ENCODE measurements at places on chromosomes 16 and 17.

GRCh38 chr16:65176603-65177002 is 54.7 kb upstream of the CDH11 start:
- no peak for DNase-seq

DNA sequence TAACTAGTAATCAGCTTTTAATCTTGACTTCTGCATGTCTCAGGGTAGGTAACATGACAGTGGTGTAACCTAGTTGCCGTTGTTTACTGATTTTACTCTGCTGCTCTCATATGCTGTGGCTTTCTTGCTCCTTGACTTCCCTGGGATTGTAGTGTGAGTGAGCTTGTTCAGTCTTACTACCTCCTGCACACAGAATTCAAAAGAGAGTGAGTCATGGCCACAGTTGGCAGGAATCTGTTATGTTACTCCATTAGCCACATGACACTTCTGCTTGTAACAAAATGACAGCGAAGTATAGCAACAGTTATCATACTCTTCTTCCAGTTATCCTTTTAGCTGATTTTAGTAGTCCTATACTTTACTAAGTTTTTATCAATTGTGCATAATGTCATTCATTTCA is 18.8 kb downstream of the TNRC6A start:
- no peak for DNase-seq

DNA sequence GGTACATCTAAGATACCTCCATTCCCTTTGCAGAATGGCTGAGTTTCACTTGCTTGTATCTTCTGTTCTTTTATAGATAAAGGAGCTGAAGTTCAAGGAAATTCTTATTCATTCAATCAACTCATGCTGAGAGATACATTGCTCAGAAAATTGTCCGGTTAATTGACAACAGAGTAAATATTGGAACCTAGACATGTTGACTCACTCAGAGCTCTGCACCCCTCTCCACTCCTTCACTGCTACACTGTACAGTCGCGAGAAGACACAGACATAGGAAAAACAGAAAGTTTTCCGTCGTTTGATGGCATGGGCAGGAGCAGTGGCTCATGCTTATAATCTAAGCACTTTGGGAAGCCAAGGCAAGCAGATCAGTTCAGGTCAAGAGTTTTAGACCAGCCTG is 690.5 kb upstream of the SOX9 start:
- DNase-seq: no peak

DNA sequence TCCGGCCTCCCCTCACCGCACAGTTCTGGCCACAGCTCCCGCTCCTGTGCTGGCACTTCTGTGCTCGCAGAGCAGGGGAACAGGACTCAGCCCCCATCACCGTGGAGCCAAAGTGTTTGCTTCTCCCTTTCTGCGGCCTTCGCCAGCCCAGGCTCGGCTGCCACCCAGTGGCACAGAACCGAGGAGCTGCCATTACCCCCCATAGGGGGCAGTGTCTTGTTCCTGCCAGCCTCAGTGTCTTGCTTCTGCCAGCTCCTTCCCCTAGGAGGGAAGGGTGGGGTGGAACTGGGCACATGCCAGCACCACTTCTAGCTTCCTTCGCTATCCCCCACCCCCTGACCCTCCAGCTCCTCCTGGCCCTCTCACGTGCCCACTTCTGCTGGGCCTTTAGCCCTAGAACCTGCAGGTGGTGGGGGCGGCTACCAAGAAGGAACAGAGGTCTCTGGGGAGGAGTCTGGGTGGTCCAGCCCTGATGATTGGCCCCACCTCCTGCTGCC is 645 bp upstream of the ELMO3 start:
- DNase-seq: no peak

DNA sequence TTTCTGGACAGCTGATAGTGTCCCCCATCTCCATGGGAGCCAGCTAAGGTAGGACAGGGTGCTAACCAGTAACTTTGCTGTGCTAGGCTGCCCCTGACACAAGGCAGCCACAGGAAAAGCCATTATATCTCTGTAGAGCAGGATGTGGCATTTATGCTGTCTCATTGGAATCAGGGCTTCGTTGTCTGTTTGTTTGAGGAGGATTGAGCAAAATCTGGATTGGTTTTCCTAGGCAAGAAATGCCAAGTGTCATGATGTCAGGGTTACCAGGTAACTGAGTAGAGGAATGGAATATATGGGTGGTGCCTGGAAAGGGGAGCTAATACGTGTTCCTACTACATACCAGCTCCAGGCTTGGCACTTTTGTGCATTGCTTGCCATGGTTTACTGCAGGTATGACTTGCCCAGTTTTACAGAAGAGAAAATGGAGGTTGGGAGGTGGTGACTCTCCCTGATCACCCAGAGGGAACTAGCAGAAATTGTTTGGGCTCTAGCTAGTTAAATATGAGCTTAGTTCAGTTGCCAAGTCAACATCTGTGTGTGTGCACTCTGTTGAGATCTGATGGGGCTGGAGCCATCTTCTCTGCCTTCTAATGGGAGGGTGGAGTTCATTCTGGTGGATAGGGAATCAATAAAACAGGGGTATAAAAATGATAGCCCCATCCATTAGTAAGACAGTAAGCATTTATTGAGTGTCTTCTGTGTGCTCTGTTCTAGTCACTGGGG is 33.9 kb downstream of the GNAO1 start:
- no peak for DNase-seq

- DNase-seq: no peak
These were observed 1.9 kb upstream of the CLEC19A start for GRCh38 chr16:19283637-19284036.

- no peak for DNase-seq
These were observed 37.8 kb upstream of the ADGRG1 start for GRCh38 chr16:57590654-57591085.

Measured in cortex of kidney (tissue), 1 donor.